Esophagus squamous epithelium (tissue), 5 donors: ENCODE measurements at places on chromosomes 6 and 20. TPM values are rescaled to one million over a fixed set of nuclear protein-coding genes. Genes with fewer than 3 reads are reported as not detected.
A peak's percentile ranks its signal among the peaks of the same experiment; 100 is the strongest.

DNA sequence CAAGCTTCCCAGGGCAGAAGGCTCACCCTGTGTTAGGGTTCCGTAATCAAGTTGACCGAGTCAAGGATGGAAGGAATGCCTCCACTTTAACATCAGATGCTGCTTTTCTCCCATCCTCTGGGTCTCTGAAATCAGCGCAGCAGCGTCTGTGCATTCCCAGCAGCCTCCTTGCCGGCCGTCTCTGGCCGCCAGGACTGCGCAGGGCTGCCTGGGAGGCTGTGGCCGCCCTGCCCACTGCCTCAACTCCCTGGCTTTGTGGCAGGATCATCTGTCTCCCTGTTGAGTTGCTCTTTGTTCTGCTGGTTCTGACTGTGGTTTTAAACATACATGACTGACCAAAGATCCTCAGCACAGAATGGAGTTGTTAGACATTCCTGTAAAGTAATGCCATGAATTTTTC, 56.5 kb downstream of the DLL1 start:
- DNase-seq = no peak
- no peaks in the 10 kb centered on the region for H3K36me3 ChIP-seq
- H3K27me3 ChIP-seq = no peaks in the 10 kb centered on the region
- H3K4me1 ChIP-seq = no peaks in the 10 kb centered on the region
- no peak overlapping the region for H3K27ac ChIP-seq

- no peak for DNase-seq
- H3K27ac ChIP-seq = no peak overlapping the region
- no peaks in the 10 kb centered on the region for H3K36me3 ChIP-seq
- no peak overlapping the region for H3K4me3 ChIP-seq
- H3K4me1 ChIP-seq = no peaks in the 10 kb centered on the region
These were observed 8.6 kb downstream of the TAAR1 start for GRCh38 chr6:132650429-132650828.

DNA sequence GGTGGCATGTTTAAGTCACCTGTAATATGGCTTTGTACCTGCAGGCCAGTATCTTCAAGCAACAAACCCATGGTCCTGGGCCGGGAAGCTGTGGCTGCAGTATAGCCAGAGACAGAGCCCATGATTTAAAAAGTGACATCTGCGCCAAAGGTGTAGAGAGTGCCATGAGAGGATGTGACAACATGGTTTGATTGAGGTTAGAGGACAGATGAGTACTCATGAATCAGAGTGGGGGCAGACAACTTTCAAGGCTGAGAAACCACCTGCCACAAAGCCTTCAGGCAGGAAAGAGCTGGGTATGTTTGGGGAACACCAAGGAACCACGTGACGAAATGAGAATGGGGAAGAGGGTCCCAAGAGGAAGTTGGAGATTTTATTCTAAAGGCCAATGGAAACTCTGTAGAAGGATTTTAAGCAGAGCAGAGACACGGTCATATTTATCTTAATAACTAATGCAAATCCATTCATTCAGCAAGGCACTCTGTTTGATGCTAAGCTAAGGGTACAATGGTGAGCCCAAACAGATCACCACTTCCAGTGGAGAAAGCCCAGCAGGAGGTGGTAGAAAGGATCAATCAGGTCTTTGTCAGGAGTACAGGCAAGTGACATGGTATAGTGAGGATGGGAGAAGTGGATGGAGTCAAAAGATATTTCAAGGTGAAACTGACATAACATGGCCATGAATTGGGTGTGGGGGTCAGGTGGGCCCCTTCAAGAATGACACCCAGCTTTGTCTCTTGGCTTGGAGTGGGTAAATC, 3.4 kb upstream of the MICAL1 start:
- H3K27me3 ChIP-seq = no peaks in the 10 kb centered on the region
- H3K36me3 ChIP-seq = peaks cover 11% of the 10 kb centered on the region
- no peak for DNase-seq

DNA sequence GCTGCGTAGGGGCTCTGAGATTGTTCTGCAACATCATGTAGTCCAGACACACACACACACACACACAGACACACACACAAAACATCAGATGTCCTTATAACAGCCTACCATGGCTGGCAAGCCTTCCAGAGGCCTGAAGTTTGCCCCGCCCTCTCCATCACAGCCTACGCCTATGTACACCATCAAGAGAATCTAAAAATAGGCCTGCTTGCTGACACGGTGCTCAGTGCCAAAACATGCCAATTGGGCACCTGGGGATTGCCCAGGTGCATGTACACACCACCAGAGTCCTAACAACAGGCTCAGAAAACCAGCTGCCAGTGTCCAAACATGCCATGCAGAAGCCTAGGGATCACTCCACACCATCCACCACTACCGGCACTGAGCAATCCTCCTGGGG, 391.7 kb upstream of the SPTLC3 start:
- no peak overlapping the region for H3K27ac ChIP-seq
- no peaks in the 10 kb centered on the region for H3K27me3 ChIP-seq
- no peaks in the 10 kb centered on the region for H3K36me3 ChIP-seq
- H3K4me3 ChIP-seq = no peak overlapping the region

GRCh38 chr20:1674361-1674760, 16.8 kb upstream of the SIRPG start:
- H3K27me3 ChIP-seq = no peaks in the 10 kb centered on the region
- H3K4me1 ChIP-seq = no peaks in the 10 kb centered on the region
- H3K27ac ChIP-seq = no peak overlapping the region
- no peak for DNase-seq
- H3K36me3 ChIP-seq = no peaks in the 10 kb centered on the region

DNA sequence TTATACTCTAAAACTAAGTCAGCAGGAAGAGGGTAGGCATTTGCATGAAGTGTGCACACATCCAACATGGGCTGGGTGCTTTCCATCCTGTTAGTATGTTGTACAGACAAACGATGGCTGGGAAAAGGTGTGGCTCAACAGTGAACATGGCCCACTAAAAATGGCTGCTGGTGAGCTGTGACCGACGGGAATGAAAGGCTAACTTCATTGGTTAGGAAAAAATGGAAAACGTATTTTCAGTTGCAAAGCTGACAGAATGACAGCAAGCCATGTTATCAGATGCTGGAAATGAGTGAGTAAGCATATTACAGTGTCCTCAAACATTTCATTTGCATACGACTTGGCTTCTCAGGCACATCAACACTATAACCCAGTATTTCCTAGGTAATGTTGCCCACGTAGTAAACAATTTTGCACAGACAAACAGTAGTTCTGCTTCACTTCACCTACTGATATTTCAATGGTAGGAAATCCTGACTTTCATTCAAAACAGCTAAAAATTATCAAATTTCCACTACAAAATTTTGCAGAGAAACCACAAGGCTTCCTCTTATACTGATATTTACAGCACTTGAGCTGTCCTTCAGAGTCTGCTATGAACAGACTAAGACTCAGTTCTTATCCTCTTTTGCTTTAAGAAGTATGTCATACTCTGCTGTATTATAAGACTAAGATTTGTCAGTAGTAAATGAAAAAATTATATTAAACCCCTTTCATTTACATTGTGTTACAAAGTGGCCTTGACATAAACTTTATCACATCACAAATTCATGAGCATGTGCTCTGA, 98.9 kb downstream of the IRF4 start:
- H3K4me3 ChIP-seq = no peak overlapping the region
- no peaks in the 10 kb centered on the region for H3K27me3 ChIP-seq
- H3K36me3 ChIP-seq = no peaks in the 10 kb centered on the region
- no peak for DNase-seq
- H3K4me1 ChIP-seq = no peaks in the 10 kb centered on the region
- H3K27ac ChIP-seq = peak overlapping the region; percentile 0

- H3K27ac ChIP-seq = no peak overlapping the region
- no peaks in the 10 kb centered on the region for H3K4me1 ChIP-seq
- H3K27me3 ChIP-seq = no peaks in the 10 kb centered on the region
- no peak overlapping the region for H3K4me3 ChIP-seq
- DNase-seq = no peak
These were observed 56.8 kb downstream of the LINC00237 start for GRCh38 chr20:21049305-21049828.

DNA sequence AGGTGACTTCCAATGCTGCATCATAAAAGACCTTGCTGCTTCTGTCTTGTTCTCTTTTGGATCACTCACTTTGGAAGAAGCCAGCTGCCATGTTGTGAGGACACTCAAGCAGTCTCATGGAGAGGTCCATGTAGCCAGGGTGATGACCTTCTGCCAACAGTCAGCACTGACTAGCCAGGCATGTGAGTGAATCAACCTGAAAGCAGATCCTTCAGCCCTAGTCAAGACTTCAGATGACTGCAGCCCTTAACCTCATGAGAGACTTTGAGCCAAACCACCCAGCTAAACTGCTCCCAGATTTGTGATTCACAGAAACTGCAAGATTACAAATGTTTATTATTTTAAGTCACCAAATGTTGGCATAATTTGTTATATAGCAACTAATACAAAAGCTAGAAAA, 86.0 kb upstream of the IYD start:
- no peak overlapping the region for H3K4me3 ChIP-seq
- no peak overlapping the region for H3K27ac ChIP-seq
- no peaks in the 10 kb centered on the region for H3K36me3 ChIP-seq
- peaks cover 49% of the 10 kb centered on the region for H3K27me3 ChIP-seq
- DNase-seq = no peak

DNA sequence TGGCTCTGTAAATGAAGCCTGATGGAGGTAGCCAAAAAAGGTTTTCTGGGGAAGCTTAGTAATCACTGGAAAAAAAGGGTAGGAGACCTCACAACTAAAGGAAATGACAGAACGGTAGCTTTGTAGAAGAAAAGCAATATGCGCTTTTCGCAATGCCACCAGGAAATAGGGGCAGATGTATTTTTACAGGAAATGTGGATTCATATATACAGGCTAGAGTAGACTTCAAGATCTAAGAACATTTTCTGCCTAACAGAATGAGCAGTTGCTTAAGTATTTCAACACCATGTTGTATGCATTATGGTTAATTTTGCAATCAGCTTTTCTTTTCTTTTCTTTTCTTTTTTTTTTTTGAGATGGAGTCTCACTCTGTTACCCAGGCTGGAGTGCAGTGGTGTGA, 219.6 kb downstream of the CD83 start:
- H3K36me3 ChIP-seq = no peaks in the 10 kb centered on the region
- no peak overlapping the region for H3K4me3 ChIP-seq
- H3K4me1 ChIP-seq = no peaks in the 10 kb centered on the region
- H3K27ac ChIP-seq = no peak overlapping the region
- DNase-seq = no peak

- peak overlapping the region; percentile 58 for H3K27ac ChIP-seq
- no peak for DNase-seq
- peaks cover 21% of the 10 kb centered on the region for H3K4me1 ChIP-seq
- no peaks in the 10 kb centered on the region for H3K27me3 ChIP-seq
- H3K36me3 ChIP-seq = no peaks in the 10 kb centered on the region
These were observed 62.1 kb upstream of the ZNF217 start for GRCh38 chr20:53655625-53656292.

- H3K27me3 ChIP-seq = no peaks in the 10 kb centered on the region
- H3K4me1 ChIP-seq = no peaks in the 10 kb centered on the region
- no peaks in the 10 kb centered on the region for H3K36me3 ChIP-seq
- H3K27ac ChIP-seq = no peak overlapping the region
- DNase-seq = no peak
- H3K4me3 ChIP-seq = no peak overlapping the region
These were observed 282.7 kb downstream of the GRIK2 start for GRCh38 chr6:101676187-101676586.

DNA sequence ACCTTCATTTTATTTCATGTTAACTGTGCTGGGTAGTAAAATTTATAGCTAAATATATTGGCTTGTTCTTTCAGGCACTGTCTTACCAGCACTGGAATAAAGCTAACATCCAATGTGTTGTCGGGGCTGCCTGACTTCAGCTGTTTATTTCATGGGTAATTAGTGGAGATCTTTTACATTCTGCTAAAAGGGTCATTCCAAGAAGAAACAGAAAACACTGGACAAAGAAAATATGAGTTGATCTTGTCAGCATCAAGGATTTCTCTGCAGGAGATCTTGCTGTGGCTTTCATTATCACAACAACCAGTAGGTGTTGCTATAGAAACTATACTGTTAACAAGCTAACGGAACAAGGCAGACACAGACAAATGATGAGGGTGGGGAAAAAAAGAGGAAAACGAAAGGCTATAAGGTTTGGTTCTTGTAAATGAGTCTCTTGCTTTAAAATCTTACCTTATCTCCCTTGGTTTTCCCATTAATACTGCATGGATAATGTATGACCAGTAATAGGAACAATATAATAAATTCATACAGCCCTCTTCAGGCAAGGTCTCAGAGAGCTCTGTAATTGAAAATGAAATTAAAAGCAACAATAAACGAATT, 206.8 kb downstream of the SIM1 start:
- H3K27ac ChIP-seq = no peak overlapping the region
- no peaks in the 10 kb centered on the region for H3K36me3 ChIP-seq
- no peaks in the 10 kb centered on the region for H3K27me3 ChIP-seq
- H3K4me1 ChIP-seq = no peaks in the 10 kb centered on the region
- no peak overlapping the region for H3K4me3 ChIP-seq

GRCh38 chr6:88636871-88637270, 326.5 kb downstream of the RNGTT start:
- no peaks in the 10 kb centered on the region for H3K27me3 ChIP-seq
- no peak for DNase-seq
- H3K4me3 ChIP-seq = no peak overlapping the region
- H3K4me1 ChIP-seq = no peaks in the 10 kb centered on the region

GRCh38 chr20:25049261-25050060, 8.5 kb downstream of the ACSS1 start:
- H3K4me3 ChIP-seq = no peak overlapping the region
- H3K27ac ChIP-seq = peak overlapping the region; percentile 54
- no peaks in the 10 kb centered on the region for H3K27me3 ChIP-seq
- peaks cover 59% of the 10 kb centered on the region for H3K4me1 ChIP-seq
- peaks cover 32% of the 10 kb centered on the region for H3K36me3 ChIP-seq

DNA sequence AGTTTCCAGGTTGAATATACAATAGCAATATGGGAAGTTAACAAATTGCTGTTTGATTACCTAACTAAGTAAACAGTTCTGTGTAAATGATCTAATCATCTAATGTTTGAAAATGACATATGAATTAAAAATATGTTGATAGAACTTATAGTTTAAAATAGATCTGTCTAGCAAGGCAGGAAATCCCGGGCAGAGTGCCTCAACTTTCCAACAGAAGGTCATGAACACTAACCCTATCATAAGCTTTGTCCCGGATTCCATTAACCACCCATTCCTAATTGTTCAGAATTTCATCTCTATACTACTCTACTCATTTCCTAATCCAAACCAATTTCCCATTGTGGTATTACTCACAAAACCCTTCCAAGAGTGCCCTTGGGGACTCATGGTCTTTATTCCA, 10.2 kb downstream of the TAAR1 start:
- no peaks in the 10 kb centered on the region for H3K36me3 ChIP-seq
- H3K27ac ChIP-seq = no peak overlapping the region
- no peaks in the 10 kb centered on the region for H3K4me1 ChIP-seq

Gene TRIM31
- total RNA-seq = not detected

Gene COL12A1
- total RNA-seq = 131 TPM

Gene TCP11
- total RNA-seq = not detected

Gene KIAA0408
- total RNA-seq = 3.5 TPM

Gene SLC26A8
- not detected for total RNA-seq

Gene LY6G6D
- total RNA-seq = not detected

Gene GGTLC1
- total RNA-seq = not detected

Gene MAS1
- total RNA-seq = not detected
